ENCODE measurements at places on chromosomes 11 and 22. TPM values are rescaled to one million over a fixed set of nuclear protein-coding genes. Genes with fewer than 3 reads are reported as not detected.

Gene DRD2
- total RNA-seq, result not detected

Gene PHF21B
- total RNA-seq, result not detected

Gene MOGAT2
- not detected for total RNA-seq

Gene CADM1
- total RNA-seq, result 0.75 TPM

Gene TRPM5
- total RNA-seq, result not detected

Gene OR2AG2
- 0.13 TPM for total RNA-seq

Gene HEPHL1
- not detected for total RNA-seq

Gene CDC42EP2
- 7.3 TPM for total RNA-seq

All from aortic smooth muscle cell (primary cell).